NCI-H1417 treated with DMSO at 0.1 percent for 48 hours (cell line): ENCODE measurements at places on chromosomes 13 and 19.

DNA sequence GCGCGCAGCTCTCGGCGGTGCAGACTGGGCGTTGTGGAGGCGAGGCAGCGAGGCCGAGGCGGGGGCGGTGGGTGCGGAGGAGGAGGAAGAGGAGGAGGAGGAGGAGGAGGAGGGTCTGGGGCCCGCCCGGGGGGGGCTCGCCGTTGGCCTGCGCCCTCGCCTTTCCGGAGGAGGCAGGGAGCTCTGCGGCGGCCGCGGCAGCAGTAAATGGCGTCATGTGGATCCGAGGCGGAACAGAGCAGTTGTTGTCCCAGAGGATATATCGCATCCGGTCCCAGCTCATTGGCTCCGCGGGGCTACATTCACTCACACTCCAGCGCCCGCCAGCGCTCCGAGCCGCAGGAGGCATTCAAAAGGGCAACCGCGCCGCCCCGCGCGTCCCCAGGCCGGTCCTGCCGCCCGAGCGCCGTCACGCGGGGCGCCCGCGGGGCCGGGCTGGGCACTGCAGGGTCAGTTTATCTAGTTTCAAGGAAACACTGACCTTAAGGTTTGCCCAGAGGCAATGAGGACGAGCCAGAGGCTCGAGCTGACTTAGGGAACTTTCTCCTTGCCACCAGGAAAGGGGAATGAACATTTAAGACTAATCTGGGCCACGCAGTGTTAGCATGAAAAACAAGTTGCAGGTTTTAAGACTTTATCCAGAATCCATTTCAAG lies at the start of gene SPRY2:
TSS of gene SPRY2 (minus strand) at position 26 of the 655 bp plus-strand sequence. CDS start 3,421 bp downstream, outside the sequence.
- DNase-seq: peak; percentile 32

DNA sequence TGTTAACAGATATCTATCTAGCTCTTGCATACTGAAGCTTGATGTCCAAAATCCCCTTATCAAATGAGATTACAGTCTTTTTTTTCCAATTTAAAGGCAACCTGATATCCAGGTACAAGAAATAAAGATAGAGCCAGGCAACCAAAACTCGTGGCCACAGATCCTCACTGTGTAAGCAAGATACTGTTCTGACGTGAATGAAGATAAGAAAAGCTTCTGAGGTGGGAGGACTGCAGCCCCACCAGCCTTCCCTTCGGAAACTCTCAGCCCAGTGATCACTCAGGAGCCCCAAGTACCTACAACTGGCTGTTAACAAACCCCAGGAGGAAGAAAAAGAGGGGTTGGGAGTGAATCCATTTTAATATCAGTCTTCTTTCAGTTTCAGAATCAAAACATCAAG lies 191.6 kb downstream of the EFNB2 start:
- no peak for DNase-seq

GRCh38 chr13:43662976-43663375 lies 123.8 kb downstream of the ENOX1 start:
- DNase-seq: no peak

- no peak for DNase-seq
These were observed 7.6 kb downstream of the F2RL3 start for GRCh38 chr19:16896146-16897028.

DNA sequence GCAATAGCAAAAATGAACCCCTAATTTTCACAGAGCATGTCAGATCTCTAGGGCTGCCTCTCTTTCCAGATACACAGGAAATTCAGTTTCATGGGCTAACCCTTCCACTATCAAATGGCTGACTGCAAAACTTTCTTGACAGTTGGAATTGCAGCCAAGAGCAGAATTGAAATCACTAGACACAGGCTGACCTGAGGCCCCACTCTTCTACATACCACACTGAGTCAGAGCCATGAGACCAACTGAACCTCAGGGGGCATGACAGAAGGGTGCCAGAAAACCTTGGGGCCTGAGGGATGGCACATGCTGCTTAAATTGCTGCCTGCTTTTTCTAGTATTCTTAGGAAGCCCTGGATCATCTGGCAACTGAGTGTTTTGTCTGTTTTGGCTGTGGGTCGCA lies 1.7 kb upstream of the DLEU7 start:
- no peak for DNase-seq

DNA sequence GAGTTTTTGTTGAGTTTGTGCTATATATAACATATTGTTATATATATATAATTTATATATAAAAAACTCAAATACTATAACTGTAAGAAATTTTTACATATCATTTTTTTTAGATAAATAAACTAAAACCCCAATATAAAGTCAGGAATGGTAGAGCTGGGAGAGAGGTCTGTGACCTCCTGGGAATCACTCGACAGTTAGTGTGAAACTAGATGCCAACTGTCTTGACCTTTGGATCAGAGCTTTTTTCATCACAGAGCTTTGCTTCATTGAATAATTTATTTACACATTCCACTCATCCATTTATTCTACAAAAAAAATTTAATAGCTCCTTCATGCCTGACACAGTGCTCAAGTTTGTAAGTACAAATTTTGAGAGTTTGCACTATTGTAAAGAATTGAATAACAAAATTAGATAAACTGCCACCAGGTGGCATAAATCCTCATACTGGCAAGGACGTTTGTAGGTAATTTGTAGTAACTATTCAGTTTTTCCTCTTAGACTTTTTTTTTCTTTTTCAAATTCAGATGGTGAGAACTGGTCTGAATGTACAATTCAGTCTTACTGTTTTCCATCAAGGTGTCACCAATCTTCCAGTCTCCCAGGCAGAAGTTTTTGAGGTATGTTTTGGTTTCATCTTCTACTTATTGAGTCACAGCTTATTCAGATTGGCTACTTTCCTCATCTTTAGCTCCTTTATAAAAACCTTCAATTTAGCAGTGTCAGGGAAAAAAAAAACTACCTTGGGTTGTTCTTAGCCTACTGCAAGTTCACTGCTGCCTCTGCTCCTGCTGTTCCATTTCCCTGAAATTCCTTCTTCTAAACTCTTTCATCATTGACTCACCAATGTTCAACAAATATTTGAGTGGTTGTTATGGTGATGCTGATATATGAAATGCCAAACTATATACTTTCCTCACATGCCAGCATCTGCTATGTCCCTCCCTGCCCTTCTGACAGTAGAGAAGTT lies 28.7 kb downstream of the LACC1 start:
- peak; percentile 15 for DNase-seq

DNA sequence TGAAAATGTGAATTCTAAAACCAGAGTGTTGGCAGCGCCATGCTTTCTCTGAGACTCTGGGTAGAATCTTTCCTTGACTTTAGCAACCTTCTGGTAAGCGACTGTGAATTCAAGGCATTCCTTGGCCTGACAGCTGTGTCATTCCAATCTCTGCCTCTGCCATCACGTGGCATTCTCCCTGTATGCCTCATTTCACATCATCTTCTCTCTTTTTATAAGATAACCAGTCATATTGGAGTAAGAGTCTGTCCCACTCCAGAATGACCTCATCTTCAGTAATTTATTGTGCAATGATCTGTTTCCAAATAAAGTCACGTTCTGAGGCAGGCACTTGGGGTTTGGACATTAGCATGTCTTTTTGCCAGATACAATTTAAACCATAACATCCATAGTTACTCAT lies 103.4 kb upstream of the POSTN start:
- no peak for DNase-seq

DNA sequence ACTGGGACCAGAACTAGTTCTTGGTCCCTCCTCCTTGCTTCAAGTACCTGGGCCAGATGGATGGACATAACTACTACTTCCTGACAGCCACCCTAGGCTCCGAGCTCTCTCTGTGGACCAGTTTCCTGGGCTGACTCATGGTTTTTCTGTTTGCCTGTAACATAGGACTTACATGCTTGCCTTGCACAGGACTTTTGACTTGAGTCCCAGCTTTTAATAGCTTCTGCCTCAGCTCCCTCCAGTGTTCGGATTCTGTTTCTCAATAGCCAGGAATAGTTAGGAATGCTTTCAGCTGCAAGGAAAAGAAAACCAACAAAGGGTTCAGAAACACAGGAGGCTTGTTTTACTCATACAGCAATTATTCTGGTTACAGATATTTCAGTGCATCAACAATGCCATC lies 405.9 kb downstream of the ZNF536 start:
- no peak for DNase-seq

DNA sequence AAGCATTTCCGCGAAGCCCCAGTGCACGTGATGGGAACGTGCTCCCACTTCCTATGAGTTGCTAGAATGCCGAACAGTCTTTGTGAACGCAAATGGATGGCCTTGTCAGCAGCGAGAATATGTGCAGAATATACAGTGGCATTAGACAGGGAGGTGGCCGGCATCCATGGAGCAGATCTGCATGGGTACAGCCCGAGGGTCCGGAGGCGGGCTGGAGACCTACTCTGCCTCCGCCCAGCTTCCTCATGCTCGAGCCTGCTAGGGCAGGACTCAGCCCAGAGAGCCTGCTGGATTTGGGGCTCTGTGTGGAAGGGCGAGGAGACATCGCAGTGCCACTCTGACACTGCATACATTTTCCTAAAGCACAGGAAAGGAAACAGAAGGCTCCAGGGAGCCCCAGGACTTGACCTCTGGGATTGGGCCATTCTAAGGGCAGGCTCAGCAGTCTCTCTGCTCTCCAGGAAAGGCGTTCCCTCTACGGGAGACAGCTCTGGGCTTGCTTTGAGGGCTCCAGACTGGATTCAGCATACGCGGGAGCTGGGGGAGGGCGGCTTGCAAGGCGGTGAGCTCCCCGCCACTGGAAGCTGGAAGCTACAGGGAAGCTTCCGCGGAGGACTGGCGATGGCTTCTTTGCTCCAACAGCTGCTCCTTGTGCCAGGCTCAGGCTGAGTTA lies 55.9 kb upstream of the UQCRFS1 start:
- no peak for DNase-seq

GRCh38 chr19:37551129-37551993 lies 43.2 kb downstream of the ZNF571 start:
- no peak for DNase-seq

GRCh38 chr13:35621989-35622388 lies 145.5 kb upstream of the MAB21L1 start:
- DNase-seq: no peak

- no peak for DNase-seq
These were observed 1.6 kb downstream of the SLC46A3 start for GRCh38 chr13:28717170-28717569.

DNA sequence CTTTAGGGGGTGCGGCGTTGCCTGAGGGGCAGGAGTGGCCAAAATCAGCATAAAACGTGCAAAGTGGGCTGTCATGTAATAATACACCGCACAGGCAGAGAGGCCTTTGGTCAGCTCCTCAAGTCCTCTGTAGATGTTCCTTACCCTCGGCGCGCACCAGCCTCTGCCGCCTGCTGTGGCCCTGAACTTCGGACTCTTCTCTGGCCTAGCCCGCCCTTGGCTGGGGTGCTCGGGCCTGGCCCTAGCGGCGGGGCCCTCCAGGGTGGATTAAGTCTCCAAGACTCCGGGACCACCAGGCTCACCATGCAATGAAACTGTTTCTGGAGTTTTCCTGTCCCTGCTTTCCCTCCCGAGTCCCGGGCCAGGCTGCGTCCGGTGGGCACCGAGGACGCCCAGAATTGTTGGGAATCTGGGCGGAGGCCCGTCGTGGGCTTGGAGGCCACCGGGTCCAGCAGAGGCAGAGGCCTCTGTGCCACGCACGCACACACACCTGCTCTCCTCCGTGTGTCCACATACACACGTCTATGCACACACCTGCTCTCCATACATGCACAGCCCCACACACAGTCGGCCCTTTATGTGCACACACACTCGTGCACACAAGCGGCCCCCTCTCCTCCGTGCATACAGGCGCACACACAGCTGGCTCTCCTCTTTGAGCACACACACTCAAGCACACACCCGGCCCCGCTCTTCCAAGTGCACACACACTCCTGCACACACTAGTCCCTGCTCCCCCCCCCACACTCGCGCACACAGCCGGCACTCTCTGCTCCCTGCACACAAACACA lies 1.5 kb upstream of the TFDP1 start:
- DNase-seq: no peak

- no peak for DNase-seq
These were observed 170.0 kb downstream of the NUFIP1 start for GRCh38 chr13:44819245-44819644.

GRCh38 chr13:106151056-106151699 lies 384.3 kb downstream of the EFNB2 start:
- DNase-seq: no peak

GRCh38 chr19:53019684-53020083 lies 6.0 kb downstream of the ERVV-1 start:
- no peak for DNase-seq

DNA sequence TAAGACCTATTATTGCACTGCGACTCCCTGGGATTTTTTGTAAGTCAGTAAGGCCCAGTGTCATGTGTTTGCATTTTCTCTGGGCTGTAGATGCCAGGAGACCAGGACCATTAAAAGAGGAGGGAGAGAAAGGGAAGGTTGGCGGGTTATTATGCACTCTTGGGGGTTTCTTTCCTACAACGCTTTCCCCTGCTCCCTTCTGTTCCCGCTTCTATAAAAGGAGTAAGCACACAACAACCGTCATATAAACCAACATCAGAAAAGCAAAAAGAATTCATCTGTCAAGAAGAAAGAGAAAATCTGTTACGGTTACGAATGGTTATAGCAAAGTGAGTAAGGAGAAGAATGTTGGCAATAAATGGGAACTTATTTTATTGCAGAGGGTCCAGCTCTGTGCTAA lies 541.8 kb downstream of the IRS2 start:
- DNase-seq: no peak

GRCh38 chr19:41193430-41194156 lies 574 bp downstream of the CYP2S1 start:
- DNase-seq: no peak

- no peak for DNase-seq
These were observed 10.1 kb downstream of the URI1 start for GRCh38 chr19:29952177-29952576.

GRCh38 chr19:32415669-32416068 lies 10.1 kb downstream of the DPY19L3 start:
- DNase-seq: no peak

- DNase-seq: no peak
These were observed 49.8 kb downstream of the KATNAL1 start for GRCh38 chr13:30257468-30258099.

- DNase-seq: no peak
These were observed 364.6 kb upstream of the SPRY2 start for GRCh38 chr13:80705371-80706163.

GRCh38 chr13:59531571-59532091 lies 632.1 kb downstream of the DIAPH3 start:
- no peak for DNase-seq

DNA sequence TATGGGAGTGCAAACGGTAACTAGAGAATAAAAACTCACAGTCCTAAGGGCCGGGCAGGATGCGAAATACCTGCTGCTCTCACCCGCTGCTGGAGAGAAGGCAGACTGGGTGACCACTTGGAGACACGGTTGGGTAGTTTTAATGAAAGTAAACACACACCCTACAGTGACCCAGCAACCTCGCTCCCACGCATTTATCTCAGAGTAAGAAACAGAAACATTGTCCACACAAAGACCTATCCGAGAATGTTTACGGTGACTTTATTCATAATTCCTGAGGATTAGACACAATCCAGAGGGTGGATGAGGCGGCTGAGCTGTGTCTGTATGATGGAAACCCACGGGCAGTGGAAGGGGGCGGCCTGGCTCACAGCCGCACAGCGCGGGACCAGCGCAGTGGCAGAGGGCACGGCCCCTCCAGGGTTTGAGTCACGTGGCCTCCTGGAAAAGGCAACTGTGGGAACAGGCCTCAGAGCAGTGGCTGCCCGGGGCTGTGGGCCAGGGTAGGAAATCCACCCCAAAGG lies 73.5 kb upstream of the C13orf46 start:
- no peak for DNase-seq
